ENCODE measurements at places on chromosomes 7 and 10.

DNA sequence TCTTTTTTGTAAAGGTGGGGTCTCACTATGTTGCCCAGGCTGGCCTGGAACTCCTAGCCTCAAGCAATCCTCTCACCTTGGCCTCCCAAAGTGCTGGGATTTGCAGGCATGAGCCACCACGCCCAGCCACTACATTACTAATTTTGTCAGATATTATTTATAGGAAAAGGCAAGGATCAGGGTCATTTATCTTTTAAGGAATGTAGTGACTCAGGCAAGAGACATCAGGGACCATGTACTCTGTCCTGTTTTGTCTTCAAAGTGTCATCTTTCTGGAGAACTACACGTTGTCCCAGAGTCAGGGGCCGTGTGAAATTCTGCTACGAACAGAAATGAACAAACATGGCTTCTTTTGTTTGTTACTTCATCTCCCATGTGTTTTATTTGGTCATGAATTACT, 105.3 kb downstream of the NPTX2 start:
- no peak for DNase-seq

- no peak for DNase-seq
These were observed 57.2 kb upstream of the BET1 start for GRCh38 chr7:94061326-94061725.

DNA sequence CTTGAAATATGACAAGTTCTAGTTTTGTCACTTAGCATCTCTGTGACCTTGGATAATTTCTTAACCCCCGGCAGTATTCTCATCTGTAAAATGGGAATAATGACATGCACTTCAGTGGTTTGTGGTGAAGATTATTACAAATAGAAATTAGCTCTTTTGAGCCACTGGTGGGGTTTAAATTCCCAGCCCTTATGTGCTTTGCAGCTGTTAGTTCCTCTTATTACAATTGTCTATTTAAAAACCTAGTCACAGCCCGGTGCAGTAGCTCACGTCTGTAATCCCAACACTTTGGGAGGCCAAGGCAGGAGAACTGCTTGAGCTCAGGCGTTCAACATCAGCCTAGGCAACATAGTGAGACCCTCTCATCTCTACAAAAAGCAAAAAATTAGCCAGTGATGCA, 30.1 kb downstream of the CAV1 start:
- DNase-seq = no peak

DNA sequence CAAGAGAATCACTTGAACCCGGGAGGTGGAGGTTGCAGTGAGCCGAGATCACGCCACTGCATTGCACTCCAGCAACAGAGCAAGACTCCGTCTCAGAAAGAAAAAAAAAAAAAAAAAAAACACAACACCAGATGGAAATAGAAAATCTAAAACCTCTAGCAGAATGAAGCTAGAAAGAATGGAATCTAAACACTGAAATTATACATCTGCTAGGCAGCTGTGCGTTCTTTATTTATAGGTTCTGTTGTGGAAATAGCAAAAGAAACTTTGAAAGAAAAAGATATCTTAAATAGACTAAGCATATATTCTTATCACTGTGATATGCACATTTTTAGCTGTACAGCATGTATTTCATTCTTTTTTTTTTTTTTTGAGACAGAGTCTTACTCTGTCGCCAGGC, 17.1 kb downstream of the BMPR1A start:
- no peak for DNase-seq

GRCh38 chr10:120650705-120651399, 193.8 kb downstream of the PLPP4 start:
- no peak for DNase-seq

DNA sequence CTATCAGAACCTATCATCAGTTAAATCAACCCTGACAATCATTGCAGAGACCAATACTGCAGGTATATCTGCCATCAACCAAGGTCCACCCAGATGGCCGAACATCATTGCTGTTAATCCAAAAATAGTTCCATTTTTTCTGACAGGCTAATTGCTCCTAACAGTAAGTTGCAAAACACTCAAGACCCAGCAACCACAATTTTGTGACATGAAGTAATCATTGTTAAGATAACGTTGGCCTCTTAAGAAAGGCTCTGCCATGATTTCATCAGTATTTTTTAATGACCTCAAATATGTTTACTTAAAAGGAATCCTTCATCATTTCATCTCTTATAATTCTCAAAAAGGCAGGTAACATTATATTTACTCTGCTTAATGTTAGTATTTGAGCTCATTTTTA, 553.4 kb upstream of the POM121L12 start:
- DNase-seq = no peak

GRCh38 chr7:47461161-47461560, 120.8 kb downstream of the TNS3 start:
- no peak for DNase-seq

DNA sequence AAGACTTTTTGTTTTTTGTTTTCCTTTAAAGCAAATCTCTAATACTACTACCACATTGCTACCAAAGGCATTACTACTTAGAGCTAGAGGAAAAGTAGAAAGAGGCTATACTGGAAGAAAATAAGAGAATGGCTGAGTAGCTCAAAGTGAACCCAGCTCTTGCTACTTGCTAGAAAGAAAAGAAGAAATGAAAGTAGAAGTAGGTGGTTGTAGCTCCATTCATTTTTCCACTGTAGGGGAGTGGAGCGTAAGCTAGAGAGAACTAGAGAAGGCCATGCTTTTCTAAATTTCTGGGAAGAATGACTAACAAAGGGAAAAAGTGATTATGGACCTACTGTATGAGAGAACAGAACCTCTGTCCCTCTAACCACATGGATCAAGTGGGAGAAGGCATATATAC, 184.4 kb downstream of the PON1 start:
- no peak for DNase-seq

- no peak for DNase-seq
These were observed 48.7 kb upstream of the UBN2 start for GRCh38 chr7:139182363-139182762.

- no peak for DNase-seq
These were observed 106.8 kb downstream of the RBM20 start for GRCh38 chr10:110750931-110751330.

DNA sequence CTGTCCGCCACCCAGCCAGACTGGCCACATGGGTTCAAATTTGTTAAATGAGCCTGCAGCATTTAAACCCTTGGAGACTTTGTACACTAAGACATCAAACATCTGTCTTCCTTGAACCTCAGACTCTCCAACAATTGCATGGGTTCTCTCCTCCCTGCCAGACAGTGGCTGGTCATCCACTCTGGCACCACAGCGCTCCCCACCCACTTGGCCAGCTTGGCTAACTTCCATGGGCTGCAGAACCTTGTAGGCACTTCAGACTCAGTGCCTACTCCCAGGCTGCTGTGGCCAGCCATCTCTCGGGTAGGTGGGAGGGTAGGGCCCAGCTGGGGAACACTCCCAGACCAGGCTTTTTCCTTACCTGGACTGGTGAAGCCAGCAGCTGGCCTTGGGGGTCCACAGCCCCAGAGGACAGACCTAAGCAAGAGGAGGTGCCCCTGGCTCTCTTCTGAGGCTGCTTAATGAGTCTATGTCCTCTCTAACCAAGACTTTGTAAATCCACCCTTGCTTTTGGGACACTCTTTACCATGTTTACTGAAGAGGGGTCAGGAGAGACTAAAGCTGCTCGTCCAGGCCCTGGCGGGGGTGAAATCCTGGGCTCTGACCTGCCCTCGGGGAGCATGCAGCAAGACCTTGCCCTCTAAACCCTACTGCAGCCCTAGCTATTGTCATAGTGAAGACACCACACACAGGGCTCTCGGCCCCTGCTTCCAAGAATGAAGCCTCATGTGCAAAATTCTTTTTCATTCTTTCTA, 82.7 kb downstream of the ARHGAP22 start:
- DNase-seq = no peak

- DNase-seq = no peak
These were observed 80.5 kb downstream of the ELFN1 start for GRCh38 chr7:1750541-1751021.

GRCh38 chr10:132560241-132560731, 22.7 kb downstream of the INPP5A start:
- no peak for DNase-seq

DNA sequence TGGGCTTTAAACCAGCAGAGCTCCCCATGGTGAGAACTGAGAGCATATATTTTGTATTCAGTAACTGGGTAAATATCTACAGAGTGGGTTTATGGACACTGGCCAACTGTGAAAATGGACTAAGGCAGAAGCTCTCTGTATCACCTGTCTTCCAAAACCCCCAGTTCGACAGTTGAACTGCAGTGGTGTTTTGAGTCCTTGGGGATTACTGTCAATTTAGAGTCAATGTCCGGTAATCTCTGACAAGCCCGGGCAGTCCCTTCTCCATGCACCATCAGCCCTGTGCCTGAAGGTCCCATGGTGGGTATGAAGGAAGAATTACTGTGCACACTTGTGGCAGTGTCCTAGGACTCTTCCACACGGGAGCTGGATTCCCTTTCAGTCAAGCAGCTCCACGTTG, 235.0 kb downstream of the CCSER2 start:
- no peak for DNase-seq

- DNase-seq = no peak
These were observed 59.9 kb downstream of the SUGCT start for GRCh38 chr7:40194745-40195144.

GRCh38 chr10:71270301-71271220, 48.5 kb upstream of the SLC29A3 start:
- DNase-seq = peak; percentile 48

GRCh38 chr7:44081266-44081748, 1.0 kb downstream of the POLM start:
- DNase-seq = peak; percentile 39

DNA sequence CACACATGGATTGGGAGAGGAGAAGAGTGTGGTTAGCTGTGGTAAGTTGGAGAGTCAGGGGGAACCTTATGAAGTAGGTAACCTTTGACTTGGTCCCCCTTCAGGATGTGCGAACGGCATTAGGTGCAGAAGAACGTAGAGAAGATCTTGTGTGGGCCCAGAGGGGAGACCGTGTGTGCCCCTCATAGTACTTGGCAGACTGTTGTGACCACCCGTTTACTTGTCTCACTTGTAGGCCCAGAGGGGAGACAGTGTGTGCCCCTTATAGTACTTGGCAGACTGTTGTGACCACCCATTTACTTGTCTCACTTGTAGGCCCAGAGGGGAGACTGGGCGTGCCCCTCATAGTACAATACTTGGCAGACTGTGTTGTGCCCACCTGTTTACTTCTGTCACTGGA, 2.6 kb downstream of the GTPBP4 start:
- DNase-seq = no peak

DNA sequence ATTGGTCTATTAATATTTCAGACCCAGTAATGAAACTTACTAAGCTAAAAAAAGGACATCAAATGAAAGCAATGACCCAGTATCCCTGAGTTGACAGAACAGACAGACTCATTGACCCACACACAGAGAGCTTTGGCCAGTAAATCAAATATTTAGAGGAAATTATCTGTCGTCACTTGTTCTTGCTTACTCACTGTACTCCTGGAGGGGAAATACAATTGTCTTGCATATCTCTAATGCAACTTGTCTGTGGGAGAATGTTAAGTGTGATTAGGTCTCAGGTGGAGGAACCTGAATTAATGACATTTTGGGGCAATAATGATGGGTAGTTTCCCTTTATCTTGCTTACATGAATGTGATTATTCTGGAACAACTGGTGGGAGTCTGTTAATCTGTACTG, 80.4 kb downstream of the CUBN start:
- DNase-seq = no peak

DNA sequence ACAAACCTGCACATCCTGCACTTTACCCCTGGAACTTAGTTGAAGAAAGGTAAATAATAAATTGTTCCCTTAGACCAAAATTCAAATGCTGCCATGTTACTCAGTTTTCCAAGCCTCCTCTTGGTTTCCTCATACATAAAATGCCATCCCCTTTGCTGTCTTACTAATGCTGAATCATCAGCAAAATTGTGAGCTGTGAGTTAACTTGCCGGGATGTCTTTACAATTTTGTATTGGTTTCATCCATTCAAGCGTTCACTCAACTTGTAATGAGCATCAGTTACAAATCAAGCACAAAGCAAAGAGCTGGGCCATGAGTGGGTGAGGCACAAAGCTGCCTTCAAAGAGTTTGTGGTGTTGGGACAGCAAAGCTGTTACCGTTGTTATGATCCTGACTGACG, 395.8 kb upstream of the ZMIZ1 start:
- no peak for DNase-seq

DNA sequence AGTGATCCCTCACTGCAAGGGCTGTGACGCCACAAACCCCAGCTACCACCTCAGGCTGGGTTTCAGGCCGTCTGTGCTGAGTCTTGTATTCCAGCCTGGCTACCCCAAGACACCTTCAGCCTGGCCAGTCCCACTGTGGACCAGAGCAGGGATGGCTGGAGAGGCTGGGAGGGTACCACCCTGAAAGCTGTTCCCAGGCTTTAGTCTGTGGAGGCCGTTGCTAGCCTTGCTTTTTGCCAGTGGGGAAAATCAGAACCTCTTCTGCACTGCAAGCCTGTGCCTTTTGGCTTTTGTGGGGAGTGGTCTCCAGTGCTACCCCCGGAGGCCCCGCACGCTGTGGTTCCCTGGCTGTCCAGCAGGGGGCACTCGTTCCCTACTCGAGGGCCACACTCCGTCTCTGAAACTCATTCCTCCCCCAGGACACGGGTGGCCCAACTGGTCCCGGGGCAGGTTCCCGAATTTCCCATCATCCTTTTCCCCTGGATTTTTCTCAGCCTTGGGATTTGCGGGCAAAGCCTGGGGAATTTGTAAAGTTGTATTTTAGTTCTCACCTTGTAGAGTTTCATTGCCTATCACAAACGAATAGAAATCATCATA, 128.4 kb upstream of the BTBD16 start:
- DNase-seq = peak; percentile 51

Measured in stimulated activated naive CD8-positive, alpha-beta T cell treated with anti-CD3 and anti-CD28 coated beads, Interleukin-15, Interleukin-2, amounts not matched to agents 100 U/mL and 50 U/mL, for 24 hours (primary cell).